ENCODE measurements at places on chromosomes 4 and X.

- peak; percentile 26 for DNase-seq
These were observed 144.6 kb upstream of the NOCT start for GRCh38 chr4:138870737-138871554.

DNA sequence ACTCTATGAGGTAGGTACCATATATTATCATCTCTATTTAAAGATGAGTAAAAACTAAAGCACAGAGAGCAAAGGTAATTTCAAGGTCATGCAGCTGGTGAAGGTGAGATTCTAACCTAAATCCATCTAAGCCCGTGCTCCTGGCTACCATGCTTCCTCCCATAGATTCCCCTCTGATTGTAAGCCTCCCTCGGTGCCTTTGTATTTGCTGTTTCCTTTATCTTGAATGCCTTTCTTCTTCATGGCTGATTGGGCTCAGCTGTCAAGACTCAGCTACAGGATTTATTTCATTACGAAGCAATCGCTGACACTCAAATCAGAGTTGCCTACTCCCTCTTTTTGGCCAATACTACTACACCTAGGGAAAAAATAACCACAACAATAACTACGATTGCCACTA is 217.1 kb downstream of the ARAP2 start:
- no peak for DNase-seq

GRCh38 chr4:70765368-70765767 is 43.6 kb downstream of the RUFY3 start:
- no peak for DNase-seq

DNA sequence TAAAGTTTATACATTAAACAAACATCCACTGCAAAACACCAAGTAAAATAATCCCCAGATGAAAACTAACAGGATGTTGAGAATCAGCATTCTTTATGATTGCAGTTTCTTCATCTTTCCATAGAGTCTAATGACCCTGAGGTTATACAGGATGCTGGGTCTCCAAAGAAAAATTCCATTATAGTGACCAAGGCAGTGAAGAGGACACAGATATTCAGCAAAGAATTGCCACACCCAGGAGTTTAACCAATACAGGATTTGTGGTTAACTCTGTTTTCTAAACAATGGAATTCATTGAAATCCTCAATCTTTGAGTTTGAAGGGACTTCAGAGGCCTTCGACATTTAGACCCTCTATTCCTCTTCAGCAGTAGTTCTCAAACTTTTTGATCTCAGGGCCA is 76.2 kb upstream of the ESX1 start:
- DNase-seq, result no peak

DNA sequence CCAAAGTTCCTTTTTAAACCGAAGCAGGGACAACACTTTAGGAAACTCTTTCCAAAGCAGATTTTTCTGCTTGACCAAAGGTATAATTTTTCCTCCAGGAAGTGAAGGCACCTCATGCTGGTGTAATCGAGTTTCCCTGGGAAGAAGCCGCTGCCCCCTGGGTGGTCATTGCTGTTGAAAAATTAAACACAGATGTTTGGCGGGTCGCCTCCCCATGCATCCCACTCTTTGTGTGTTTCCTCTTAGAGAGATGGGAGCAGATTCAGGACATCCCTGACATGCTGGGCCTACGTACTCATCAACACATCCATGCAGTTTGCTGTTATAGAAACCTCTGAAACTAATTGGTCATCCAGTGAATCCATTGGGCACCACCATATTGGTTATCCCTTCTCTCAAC is 179.2 kb upstream of the HCCS start:
- no peak for DNase-seq

DNA sequence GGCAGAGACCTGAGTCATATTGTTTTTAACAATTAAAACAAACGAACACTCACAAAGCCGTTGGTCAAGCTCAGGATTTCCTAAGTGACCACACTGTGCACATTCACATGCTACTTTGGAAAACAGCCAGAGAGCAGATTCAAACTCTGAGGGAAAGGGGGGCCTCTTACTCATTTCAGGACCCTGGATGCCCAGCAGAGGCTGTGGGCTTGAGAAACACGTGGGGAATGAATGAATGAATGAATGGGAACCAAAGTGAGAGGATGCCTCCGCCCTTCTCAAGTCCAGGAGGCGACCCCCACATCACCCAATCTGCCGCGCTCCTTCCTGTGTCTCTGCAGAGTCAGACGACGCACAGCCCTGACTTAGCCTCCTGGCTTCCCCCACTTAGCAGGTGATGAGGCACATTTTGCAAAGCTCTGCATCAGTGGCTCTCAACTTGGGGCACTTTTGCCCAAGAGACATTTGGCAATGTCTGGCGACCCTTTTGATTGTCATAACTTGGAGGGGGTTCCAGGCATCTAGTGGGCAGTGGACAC is 76.0 kb downstream of the ABLIM2 start:
- DNase-seq, result no peak

DNA sequence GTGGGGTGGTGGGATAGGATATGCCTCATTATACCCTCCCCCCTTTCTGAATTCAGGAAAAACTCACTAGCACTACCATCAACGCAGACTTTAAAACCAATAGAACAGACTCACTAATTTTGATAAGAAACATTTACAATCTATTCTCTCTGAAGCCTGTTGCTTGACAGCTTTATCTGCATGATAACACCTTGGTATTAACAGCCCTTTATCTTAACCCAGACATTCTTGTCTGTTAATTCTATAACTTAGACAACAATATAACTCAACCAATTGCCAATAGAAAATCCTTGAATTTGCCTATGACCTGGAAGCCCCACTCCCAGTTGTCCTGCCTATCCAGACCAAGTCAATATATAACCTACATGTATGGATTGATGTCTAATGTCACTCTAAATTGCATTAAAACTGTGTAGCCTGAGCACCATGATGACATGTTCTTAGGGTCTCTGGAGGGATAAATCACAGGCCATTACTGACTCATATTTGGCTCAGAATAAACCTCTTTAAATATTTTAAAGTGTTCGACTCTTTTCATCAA is 1.5 kb upstream of the UGT2A3 start:
- no peak for DNase-seq

DNA sequence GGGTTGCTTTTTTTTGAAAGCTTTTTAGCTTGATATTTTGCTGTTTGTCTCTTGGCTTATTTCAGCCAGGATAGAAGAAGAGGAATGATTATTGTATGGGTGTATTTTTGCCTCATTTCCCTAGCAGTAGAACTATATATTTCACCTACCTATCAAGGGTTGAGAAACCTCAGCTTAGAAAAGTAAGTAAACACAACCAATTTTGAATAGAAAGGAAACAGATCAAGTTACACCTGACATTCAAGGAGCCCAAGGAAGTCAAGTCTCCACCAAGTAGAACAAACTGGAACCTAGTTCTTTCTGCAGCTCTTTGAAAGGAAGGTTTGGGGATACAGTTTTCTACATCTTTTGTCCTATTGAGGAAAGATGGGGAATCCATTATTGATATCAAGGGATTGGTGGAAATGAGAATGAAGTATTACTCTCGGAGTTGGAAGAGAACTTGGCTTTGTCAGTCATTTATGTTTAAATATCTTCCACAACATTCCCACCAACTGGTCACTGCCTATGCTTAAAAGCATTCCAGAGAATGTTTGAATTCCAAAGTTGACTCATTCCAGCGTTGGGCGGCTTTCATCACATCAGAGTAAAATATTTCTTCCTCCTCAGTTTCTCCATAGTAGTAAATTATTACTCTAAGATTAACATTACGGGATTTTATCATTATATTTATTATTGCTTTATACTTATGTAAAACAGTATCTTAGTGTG is 207.8 kb upstream of the CNKSR2 start:
- no peak for DNase-seq

DNA sequence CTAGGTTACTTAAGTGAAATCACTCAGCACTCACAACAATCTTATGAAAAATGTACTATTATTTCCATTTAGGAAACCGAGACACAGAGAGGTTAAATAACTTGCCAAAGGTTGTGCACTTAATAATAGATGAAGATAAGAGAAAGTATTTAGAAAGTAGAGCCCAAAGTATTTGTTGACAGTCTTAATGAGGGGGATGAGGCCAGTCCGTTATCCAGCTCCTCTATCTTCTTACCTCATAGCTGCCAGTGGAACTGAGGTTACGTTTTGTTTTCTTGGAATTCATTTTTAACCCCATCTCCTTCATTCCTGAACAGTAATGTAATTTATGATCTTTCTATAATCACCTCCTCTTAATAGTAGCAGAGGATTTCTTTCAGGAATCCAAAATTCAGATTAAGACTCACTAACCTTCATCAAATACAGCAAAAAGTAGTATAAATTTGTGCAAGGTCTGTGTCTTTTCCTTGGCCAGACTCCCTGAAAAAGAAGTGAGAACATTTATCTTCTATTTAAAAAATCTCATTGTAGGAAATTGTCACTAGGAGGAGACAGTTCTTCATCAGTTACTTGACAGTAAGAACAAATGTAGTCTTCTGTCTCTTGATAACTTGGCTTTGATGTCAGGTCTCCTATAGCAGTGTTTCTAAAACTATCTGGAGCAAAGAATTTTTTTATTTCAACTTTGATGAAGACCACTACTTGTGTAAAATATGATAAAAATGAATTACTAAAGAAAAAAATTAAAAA is 35.5 kb downstream of the F8 start:
- DNase-seq, result no peak

GRCh38 chr4:142351958-142352357 is 494.1 kb downstream of the INPP4B start:
- DNase-seq, result no peak

DNA sequence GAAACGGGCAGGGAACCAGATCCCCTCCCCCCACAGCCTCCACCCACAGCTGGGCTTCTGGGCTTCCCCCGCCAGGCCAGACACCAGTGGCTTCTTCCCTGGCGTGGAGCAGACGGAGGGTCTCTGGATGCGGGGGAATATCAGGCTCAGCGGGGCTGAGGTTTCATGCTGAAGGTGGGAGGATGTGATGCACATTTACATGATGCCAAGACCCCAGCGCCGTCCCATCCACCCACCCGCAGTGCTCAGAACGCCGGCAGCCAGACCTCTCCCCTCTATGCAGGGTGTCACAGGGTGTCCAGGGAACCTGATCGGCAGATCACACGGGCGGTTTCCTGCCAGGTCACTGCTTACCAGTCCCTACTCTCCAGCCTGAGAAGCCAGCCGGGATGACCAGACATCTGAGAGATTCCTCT is 12.8 kb upstream of the TNIP2 start:
- no peak for DNase-seq

GRCh38 chr4:182929296-182929695 is 12.1 kb upstream of the DCTD start:
- no peak for DNase-seq

GRCh38 chrX:123357941-123358340 is 173.9 kb downstream of the GRIA3 start:
- no peak for DNase-seq

GRCh38 chrX:26845056-26845455 is 618.1 kb downstream of the PPP4R3C start:
- no peak for DNase-seq

DNA sequence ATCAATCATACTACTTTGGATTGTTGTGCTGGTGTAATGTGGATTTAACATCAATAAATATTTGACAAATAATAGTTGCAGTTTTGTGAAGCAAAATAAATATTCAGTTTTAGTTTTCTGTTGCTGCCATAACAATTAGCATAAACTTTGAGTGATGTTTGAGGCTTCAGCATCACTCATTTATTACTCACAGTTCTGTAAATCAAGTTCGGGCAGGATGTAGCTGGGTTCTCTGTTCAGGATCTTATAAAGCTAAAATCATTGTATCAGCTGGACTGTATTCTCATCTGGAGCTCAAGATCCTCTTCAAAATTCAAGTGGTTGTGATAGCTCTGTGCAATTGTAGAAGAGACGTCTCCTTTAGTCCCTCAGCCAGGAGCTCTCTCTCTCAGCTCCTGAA is 81.7 kb downstream of the CBR4 start:
- no peak for DNase-seq

GRCh38 chr4:8331575-8331955 is 62.0 kb downstream of the HTRA3 start:
- DNase-seq, result no peak

- no peak for DNase-seq
These were observed 280.3 kb downstream of the ARAP2 start for GRCh38 chr4:35963974-35964515.

DNA sequence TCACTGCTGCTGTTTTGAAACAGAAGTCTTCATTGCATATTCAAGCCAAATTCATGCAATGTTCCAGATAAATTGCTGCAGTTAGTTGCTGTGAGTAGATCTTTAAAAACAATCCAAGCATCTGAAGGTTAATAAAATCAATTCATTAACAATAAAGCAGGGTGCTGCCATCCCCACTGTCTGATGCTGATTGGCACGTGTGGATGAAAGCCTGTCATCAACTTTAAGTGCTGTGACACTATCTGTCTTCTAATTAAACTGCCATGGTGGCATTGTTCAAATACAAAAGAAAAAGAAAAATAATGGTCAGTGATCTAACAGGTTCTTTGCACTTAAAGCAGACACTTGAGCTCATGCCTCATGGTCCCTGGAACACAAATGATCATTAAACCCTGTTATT is 63.0 kb upstream of the MND1 start:
- DNase-seq, result no peak

- no peak for DNase-seq
These were observed 3.0 kb downstream of the HPRT1 start for GRCh38 chrX:134462927-134463326.

GRCh38 chr4:122047456-122048425 is 95.9 kb upstream of the TRPC3 start:
- no peak for DNase-seq

DNA sequence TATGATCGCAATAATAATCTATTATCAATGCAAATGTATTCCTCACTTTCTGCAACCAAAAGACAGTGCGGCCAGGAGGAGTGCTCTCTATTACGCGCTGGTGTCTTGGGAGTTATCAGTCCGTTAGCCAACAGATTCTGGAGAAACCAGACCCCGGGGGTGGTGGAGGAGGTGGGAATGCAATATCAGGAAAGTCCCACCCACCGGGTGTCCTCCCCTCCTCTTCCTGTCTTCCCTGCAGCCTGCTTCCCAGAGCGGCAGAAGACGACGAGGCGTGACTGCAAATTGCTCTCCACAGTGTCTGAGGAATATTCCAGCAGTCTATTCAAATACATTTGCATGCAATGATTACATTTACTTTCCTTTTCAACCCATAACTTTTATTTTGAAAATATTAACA is 17.9 kb upstream of the TLR3 start:
- DNase-seq, result no peak

GRCh38 chrX:2710041-2710840 is 19.1 kb downstream of the CD99 start:
- peak; percentile 55 for DNase-seq

DNA sequence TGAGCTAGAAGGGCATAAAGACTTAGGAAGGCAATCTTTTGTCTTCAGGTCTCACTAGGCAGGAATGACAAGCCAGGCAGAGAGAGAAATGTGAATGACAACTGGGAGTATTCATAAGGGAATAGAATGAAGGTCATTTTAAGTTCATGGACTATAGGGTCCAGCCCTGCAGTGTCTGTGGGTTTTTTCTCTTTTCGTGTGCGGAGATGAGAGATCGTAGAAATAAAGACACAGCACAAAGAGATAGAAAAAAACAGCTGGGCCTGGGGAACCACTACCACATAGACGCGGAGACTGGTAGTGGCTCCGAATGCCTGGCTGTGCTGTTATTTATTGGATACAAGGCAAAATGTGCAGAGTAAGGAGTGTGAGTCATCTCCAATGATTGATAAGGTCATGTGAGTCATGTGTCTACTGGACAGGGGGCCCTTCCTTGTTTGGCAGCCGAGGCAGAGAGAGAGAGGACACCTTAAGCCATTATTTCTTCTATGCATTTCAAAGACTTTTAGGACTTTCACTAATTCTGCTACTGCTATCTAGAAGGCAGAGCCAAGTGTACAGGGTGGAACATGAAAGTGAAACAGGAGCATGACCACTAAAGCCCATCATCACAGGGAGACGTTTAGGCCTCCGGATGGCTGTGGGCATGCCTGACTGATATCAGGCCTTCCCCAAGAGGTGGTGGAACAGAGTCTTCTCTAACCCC is 921.8 kb upstream of the PCDH10 start:
- DNase-seq, result no peak
